ENCODE measurements at places on chromosomes 16 and 17. TPM values are rescaled to one million over a fixed set of nuclear protein-coding genes. Genes with fewer than 3 reads are reported as not detected.

CBFA2T3 gene
- 0.26 TPM for total RNA-seq

ZNF287 gene
- total RNA-seq, result 3.4 TPM

TGFB1I1 gene
- 1.6 TPM for total RNA-seq

KRTAP9-2 gene
- not detected for total RNA-seq

SPN gene
- total RNA-seq, result not detected

MMP28 gene
- 18.7 TPM for total RNA-seq

USP31 gene
- 13.4 TPM for total RNA-seq

DNA sequence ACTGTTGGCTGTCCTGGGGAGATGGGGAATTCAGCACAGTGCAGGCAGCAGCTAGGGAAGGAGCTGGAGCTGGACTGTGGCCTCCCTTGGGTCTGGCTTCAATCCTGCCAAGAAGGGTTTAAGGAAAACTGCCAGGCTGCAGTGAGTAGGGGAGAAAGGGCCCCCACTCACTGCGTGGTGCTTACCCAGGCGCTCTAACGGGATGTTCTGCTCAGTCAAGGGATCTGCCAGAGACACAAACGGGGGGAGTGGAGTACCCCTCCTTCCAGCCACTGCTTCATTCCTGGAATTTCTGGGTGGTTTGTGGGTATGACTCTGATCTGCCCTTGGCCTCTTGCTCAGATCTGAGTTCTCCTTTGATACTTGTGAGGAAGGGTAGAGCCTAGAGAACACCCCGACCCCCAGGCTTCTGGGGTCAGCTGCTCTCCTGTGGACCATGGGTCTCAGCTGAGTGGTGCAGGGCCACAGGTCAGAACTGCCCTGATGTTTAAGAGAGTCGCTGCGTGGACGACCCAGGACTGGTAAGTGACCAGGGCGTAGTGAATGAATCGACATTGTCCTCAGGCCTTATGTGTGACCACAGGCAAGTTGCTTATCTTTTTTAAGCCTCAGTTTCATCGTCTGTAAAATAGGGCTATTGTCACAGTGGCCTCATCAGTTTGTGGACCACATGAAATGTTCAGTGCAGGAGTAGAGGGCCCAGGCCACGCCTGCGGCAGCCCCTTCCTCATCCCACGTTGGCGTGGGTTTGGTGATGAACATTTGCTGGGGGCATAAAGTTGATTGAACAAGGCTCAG is 9.6 kb downstream of the CRISPLD2 start:
- no peak for DNase-seq

GRCh38 chr17:80364091-80364691 is 50.8 kb upstream of the ENDOV start:
- DNase-seq, result peak; percentile 30

GRCh38 chr17:30433514-30433913 is 43.7 kb upstream of the GOSR1 start:
- peak; percentile 97 for DNase-seq

DNA sequence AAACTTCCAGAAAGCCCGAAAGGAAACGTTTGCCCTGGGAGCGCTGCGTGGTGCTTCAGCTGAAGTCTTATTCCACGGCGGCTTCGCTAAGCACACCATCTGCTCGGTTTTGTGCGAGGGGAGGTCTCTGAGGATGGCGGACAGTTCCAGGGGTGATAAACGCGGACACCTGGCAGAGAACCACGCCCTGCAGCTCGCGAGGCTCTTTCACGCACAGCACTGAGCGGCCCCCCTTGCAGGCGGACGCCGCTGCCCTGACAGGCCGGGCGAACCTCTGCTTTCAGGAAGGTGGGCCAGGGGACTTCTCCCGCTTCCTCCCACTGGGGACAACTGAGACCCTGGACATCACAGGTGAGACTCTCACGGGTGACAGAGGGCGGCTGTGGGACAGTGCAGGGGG is 3.7 kb downstream of the MVD start:
- DNase-seq, result no peak

DNA sequence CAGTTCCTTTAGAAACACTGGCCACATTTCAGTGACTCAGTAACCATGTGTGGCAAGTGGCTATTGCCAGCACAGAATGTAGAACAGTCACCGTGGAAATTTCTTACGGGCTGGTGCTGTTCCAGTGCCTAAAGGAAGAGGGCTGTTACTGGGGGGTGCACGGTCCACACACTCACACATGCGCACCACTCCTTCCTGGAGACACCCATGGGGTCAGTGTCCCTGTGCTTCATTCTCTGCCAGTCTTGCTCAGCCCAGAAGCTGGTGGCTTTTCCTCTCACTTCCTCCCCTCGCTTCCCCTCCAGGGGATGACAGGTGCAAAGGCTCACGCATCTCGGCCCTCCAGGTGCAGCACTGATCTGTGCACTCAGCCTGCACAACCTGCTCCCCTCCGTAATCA is 115.6 kb downstream of the CCDC182 start:
- DNase-seq, result no peak

- DNase-seq, result peak; percentile 49
Observed at GRCh38 chr16:89863741-89864526, 9.5 kb upstream of the TCF25 start.

DNA sequence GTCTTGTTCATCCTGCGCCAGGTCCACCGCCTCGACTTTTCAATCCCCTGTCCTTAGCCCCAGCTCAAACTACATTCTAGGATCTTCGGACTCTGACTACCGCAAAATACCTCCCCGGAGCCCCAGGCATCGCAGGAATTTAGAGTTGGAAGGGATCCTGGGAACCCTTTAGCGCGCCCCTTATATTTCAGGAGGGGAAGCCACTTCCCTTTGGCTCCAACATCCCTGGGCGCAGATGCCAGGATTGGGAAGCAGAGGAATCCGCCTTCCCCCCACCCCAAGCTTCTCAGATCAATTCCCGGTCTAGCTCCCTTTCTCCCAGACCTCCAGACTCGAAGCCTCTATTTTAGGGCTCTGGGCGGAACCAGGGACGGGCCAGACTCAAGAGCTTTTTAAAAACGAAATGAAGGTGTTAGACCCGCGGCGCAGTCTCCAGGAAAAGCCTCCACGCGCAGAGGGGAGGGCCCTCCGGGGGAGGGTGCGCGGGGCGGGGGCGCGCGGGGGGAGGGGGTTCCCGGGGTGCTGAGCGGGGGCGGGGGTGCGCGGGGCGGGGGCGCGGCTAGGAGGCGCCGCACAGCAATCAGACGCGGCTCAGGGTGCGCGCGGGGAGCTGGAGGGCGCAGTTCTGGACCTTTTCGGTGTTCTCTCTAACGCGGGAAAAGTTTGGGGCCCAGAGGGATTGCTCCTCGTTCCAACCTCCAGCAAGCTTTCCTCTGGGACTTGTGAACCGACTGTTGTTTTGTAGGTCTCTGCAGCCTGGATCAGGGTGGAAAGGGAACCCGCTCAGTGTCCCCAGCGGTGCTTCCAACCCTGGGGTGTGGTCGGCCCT is 1.6 kb downstream of the AHSP start:
- DNase-seq, result no peak

DNA sequence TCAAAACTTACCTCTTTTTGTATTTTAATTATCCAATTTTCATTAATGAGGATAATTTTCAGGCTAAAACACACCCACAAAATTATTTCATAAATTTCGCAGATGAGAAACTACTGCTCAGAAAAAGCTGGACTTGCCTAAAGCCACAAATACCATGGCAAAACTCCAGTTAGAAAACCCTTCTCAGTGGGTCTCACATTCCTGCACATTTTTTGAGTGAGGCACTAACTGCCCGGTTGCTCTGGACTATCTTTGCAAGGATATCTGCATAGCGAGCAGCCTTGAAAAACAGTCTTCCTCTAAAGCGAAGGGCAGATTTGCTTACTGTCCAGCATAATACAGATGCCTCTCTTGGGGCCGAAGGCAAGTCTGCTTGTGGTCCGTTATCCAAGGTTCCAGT is 9.8 kb downstream of the MPHOSPH6 start:
- DNase-seq, result no peak

GRCh38 chr16:74071996-74072535 is 224.5 kb upstream of the PSMD7 start:
- DNase-seq, result peak; percentile 7

DNA sequence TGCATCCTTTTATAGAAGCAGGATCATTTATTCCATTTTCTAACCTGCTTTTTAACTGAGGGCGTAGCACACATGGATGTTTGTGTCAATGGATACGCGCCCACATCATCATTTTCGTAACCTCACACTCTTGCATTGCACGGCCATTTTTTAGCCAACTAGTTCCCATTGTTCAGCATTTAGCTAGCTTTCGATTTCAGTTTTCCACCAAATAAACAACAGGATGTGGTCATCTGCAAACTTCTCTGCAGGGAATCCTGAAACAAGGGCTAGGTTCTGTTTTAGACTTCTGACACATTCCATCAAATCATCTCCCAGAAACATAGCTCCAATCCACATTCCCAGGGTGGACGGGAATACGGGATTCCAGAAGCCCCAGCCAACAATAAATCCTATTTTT is 6.4 kb downstream of the CYB561 start:
- DNase-seq, result no peak

- peak; percentile 61 for DNase-seq
Observed at GRCh38 chr17:63270610-63271009, 175.5 kb downstream of the CYB561 start.

GRCh38 chr17:55238931-55239297 is 25.8 kb upstream of the HLF start:
- no peak for DNase-seq

GRCh38 chr16:75947626-75948239 is 221.4 kb upstream of the CPHXL start:
- no peak for DNase-seq

GRCh38 chr16:67703626-67704025 is 15.5 kb downstream of the GFOD2 start:
- DNase-seq, result no peak

DNA sequence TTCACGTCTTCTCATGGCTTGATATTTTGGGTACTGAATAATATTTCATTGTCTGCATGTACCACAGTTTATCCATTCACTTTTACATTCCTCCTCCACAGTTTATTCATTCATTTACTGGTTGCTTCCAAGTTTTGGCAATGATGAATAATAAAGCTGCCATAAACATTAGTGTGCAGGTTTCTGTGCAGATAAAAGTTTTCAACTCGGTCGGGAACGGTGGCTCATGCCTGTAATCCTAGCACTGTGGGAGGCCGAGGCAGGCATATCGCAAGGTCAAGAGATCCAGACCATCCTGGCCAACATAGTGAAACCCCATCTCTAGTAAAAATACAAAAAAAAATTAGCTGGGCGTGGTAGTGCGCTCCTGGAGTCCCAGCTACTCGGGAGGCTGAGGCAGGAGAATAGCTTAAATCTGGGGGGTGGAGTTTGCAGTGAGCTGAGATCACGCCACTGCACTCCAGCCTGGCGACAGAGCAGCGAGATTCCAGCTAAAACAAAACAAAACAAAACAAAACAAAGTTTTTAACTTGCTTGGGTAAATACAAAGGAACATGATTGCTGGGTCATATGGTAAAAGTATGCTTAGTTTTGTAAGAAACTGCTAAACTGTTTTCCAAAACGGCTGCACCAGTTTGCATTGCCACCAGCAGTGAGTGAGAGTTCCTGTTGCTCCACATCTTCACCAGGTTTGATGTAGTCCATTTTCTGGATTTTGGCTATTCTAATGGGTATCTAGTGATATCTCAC is 89.5 kb downstream of the WWP2 start:
- no peak for DNase-seq

- DNase-seq, result no peak
Observed at GRCh38 chr17:2723505-2723996, 12.0 kb upstream of the CLUH start.

- no peak for DNase-seq
Observed at GRCh38 chr16:71358464-71358998, at the start of gene CALB2. TSS of gene CALB2 (plus strand) at chr16:71358723. CDS start at chr16:71358793, 70 bp downstream.

DNA sequence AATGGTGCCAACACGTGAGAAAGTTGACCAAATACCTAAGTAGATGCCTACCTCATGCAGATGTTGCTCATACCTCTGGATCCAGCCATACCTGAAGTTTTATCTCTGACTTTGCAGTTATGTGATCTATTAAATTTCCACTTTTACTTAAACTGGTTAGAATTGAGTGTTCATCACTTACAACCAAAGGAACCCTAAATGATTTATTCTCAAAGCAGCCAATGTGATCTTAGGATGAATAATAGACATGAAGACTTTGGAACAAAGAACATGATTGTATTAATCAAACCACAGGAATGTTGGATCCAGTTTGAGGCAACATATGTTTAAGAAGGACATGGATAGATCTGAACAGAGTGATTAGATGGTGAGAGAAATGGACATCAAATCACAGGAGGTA is 68.7 kb downstream of the IRX6 start:
- DNase-seq, result peak; percentile 75

GRCh38 chr16:74846714-74847113 is 72.1 kb upstream of the FA2H start:
- DNase-seq, result no peak

Data from bronchial epithelial cell (primary cell).